Cerebellar cortex (tissue), 1 donor: ENCODE measurements at places on chromosomes 3 and 15.

DNA sequence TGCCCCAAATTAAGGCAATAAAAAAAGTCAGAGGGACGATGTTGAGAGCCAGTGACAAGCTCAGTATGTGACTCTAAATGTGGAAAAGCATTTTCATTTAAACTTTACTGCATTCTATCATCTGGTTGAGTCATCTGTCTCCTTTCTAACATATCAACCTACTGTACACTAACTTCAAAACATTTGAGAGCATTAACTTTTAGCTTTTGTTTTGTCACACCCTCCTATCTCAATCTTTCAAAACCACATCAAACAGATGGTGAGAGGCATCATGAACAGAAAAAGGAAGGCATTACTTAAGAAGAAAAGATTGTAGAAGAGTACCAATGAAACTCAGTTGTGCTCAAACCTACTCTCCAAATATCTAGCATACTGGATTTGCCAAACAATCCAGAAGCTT is 4.8 kb downstream of the LRRC58 start:
- DNase-seq = no peak

DNA sequence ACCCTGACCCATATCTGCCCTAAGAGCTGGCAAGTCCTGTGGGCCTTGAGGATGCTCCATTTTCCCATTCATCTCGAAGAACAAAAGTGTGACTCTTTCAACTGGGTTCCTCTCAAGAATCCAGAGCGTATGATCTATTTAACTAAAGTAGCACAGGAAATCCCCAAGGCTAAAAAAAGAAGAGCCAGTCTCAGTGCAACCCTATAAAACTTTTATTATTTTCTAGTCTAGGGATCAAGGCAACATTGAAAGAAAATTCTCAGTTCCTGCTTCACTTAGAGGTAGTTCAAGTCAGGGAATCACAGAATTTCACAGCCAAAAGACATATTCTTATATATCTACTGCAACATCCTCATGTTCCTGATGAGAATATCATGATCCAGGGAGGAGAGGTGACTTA is 51.6 kb upstream of the GRM7 start:
- DNase-seq = no peak

DNA sequence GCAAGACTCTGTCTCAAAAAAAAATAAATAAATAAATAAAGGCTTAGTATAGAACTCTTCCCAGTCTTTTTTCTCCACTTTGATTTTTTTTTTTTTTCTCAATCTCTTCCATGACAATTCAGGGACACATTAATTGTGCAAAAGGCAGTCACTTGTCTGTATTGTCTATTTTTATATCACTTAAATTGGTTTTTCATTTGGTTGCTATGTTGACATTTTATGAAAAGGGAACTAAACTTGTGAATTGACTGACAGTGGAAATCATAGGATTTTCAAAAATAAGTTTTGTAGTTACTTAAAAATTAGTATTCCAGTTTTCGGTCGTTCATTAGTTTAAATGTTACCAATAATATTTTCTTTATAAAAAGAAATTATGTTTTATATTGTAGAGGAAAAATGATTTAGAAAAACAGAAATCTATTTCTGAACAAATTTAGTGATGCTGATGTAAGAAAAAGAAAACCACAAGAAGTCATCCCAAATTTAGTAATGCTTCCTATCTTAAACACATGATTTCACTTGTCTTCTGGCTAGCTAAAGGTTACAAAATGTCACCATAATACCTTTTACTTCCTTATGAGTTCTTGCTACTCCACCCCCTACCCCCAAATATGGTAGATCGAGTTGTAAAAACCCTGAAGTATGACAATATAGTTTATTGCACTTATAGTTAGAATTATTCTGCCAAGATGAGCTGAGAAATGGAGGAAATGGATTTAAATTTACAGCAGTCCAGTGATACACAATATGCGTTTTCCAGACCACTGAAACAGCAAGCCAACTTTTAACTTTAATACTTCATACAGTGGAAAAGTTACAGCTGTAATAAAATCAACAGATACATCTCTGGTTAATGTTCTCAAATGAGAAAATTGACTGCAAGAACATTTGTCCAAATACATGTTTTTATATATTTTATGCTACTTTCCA is 37.0 kb downstream of the PPARG start:
- no peak for DNase-seq

- no peak for DNase-seq
Observed at GRCh38 chr3:124843047-124843446, 44.1 kb downstream of the ITGB5 start.

DNA sequence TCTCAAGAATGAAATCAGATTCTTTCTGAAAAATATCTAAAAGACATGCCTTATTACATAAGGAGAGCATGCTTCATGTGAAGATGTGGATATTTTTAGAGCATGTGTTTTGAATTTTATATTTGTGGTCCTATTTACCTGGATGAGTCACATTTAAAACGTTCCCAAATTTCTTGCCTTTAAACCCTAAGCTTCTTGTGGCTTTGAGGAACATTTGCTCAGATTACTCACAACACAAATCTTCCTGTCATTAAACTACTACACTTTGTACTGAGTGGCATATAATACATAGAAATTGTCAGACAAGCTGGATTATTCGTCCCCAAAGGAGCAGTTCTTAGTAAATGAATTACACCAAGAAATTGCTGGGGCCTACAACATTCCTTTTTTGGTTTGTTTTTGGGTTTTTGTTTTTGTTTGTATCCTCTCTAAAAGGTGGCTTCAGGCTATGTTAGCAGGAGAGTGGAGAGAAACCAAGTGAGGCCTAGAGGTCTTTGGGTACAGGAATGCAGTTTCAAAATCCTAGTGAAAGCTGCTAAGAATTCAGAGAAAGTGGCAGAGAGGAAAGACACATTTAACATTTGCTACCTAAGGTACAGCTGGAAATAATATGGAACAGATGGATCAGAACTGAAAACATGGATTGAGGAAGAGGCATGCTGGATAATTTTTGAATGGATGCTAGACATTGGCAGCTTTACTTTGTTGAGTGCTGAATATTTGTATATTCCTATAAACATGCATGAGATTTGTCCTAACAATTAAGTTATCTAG is 128.1 kb downstream of the RPL22L1 start:
- DNase-seq = peak; percentile 8

DNA sequence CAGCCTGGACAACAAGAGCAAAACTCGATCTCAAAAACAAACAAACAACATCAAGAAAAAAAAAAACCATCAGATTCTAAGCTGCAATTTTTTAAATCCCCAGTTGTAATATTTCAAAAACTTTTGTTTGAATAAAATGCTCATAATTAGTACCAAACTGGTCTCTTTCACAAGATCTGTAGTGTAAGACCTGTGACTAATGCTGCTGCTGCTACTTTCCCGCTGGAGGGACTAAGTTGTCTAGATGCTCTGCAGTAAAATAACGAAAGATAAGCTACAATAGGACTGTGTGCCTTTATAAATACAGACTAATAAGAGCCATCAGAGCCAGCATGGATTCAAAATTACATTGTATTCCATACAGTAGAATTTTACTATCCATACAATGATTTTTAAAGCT is 45.4 kb downstream of the TM4SF4 start:
- DNase-seq = no peak

DNA sequence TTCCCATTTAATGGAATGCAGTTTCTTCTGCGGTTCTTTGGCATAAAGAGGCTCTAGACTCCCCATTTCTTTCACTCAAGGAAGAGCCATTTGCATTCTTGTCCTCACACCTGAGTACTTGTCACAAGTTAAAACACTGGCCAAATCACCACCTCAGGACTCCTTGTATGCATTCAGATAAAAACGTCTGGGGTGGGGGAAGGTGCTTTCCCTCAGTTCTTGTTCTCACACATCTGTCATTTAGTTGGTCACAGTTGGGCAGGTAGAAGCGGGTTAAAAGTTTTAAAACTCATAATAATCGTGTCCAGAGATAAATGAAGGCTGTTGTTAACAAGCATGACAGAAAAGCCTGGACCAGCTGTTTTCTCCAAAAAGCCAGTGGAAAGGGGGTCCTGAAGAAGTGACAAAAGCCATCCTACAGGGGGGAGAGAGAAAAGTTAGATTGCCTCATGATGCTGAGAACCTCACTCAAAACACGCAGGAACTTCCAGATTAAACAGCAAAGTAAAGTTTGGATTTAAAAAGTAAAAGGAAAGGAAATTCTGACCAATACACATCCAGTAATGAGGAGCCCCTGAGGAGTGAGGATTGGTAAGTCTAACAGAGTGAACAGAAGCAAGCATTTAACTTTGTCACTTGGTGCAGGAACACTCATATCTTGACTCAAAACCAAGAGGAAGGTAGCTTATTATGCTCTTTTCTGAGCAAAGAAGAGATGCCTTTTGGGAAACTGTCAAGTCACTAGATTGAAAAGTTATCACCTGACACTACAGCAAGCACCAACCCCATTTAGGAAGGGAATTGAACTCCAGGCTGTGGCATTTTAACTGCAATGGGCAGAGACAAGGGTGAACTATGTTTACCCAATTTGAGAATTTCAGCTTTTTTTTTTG is 2.8 kb downstream of the BCL2L10 start:
- DNase-seq = no peak

DNA sequence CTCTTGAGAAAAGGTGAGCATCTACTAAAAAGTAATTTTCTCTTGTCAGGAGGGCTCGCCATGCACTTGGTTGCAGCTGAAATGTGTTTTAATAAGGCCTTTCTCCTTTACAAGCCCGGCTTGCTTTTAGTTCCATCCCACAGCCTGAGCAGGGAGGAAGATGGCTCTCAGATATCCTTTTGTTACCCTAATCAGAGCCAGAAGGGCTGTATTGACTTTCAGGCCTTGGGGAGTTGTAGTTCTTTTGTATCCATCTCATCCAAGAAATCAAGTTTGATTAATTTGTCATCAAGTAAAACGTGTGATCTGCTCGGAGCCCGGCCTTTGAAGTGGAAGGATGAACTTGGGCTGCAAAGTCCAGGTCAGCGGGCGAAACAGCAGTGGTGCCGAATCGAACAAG is 52.9 kb downstream of the EIF4E3 start:
- DNase-seq = no peak

DNA sequence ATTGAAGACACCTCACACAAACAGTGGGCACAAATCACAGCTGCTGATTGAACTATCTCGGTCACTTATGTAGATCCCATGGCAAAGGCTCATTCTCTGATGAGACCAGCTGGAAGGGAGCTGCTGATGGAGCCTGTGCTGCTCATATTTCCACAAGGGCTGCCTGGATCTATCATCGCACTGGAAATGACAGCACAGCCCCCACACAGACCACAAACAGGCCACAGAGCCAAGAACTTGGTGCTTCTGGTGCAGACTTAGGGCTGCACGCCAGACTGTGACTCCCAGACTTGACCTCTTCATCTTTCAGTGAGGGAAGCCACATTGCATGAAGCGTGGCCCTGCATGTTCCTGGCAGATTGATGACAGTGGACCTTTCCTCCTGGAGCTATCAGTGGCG is 197.6 kb downstream of the MINAR1 start:
- no peak for DNase-seq

DNA sequence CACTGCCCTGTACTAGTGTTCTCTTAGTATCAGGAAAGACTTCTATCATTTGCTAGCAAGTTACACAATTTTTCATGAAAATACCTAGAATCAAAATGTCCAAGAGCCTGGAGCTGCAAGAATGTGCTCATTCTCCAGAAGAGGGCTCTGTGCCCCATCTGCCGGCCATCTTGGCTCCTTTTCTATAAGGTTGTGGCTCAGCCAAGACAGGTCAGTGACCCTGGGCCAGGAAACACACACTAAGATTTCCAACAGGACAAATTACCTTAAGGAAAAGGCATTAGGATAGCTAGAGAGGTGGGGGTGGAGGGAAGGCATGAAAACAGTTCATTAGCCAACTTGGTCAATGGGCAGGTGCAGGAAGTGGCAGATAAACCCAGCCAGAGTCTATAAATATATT is 20.7 kb downstream of the TIMP4 start:
- DNase-seq = peak; percentile 52

DNA sequence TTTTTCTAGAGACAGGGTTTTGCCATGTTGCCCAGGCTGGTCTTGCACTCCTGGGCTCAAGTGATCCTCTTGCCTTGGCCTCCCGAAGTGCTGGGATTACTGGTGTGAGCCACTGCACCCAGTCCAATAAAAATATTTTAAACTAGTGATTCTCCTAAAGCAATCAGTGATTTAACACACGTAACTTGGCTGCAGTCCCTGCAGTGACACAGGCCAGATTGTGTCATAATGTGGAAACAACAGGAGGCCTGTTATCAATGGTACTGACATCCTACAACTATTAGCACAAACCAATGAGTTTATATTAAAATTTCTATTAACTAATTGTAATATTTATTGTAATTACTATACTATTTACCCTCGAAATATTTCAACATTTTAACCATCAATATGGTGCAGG is 1.6 kb upstream of the SEC61A1 start:
- DNase-seq = no peak

DNA sequence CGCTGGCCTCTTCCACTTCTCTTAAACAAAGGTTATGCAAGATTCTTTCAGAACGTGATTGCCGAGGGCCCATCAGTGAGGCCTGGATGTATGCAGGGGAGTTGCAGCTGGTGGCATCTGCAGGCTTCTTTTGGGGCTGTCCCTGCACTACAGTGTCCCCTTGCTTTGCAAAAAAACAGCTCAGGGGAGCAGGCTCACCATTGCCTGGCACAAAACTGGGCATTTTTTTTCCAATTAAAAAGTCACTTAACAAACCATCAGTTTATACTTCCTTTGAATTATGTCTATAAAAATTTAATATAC is 148.6 kb downstream of the ATP10A start:
- DNase-seq = no peak

- no peak for DNase-seq
Observed at GRCh38 chr15:82058026-82058425, 12.2 kb upstream of the MEX3B start.

- no peak for DNase-seq
Observed at GRCh38 chr3:129793942-129794310, 99.6 kb downstream of the TMCC1 start.

- peak; percentile 55 for DNase-seq
Observed at GRCh38 chr15:25790000-25790660, 73.0 kb downstream of the ATP10A start.

DNA sequence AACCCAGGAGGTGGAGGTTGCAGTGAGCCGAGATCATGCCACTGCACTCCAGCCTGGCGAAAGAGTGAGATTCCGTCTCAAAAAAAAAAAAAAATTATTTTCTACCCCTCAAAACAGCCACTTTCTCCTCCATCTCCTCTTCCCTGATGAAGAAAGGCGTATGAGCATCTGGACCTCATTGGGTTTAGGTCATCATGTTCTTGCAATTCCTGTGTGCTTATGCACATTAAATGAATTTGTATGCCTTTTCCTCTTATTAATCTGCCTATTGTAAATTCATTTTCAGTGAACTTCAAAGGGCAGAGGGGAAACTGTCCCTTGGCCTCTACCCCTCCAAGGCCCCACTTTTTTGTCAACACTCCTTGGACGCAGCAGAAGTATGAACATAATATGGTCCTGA is 117.8 kb downstream of the RPLP1 start:
- no peak for DNase-seq
